ENCODE measurements at places on chromosomes 2 and 18. TPM values are rescaled to one million over a fixed set of nuclear protein-coding genes. Genes with fewer than 3 reads are reported as not detected.

The SKOR2 gene
- polyA plus RNA-seq: not detected

DNA sequence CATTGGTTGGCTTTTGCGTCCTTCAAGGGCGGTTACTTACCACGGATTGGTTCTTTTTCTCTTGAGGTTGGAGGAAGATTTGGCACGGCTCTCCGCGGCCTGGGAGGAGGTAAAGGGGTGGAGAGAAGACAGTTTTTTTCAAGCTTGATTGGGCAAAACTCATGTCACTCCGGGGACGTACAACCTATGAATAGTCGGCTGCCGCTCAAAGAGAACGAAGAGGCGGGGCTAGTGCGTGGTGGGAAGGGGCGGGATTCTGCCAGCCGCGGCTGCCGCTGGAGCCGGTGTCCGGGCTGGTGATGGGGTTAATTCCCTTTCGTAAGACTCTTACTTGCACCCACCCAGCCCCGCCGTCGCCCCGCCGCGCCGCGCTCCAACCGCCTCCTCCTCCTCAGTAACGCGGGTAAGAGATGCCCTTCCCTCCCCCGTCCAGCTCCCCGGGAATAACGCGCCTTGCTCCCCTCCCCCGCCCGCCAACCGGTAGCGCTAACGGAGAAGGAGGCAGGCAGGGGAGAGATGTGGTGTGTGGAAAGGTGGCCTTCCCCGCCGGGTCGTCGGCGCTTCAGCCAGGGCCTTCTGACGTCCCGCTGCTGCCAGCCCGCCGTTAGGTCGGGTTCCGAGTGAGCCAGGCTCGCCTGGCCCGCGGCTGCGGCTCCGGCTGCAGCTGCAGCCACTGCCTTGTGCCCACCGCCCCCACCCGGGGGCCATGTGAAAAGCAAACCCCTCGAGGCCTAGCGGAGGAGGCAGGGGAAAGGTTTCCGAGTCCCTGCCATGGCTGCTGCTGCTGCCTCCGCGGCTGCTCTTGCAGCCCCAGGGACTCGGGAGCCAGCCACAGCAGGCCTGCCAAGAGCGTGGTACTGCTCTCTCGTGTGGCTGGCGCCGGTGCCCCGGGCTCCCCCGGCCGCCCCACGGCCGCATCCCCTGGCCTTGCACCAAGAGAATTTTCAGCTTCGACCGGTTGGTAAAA is at the start of gene R3HDM1:
TSS of gene R3HDM1 (plus strand) at position 254 of the 967 bp plus-strand sequence. CDS start 73,362 bp downstream, outside the sequence.
- peak; percentile 100 for DNase-seq

GRCh38 chr2:67057901-67058703 is 339.0 kb upstream of the ETAA1 start:
- no peak for DNase-seq

GRCh38 chr2:234463626-234464290 is 33.1 kb downstream of the ARL4C start:
- no peak for DNase-seq

- DNase-seq: no peak
Observed at GRCh38 chr18:68707646-68708045, 7.3 kb downstream of the TMX3 start.

GRCh38 chr2:131132729-131133128 is 27.6 kb downstream of the PLEKHB2 start:
- no peak for DNase-seq

GRCh38 chr2:224982910-224983711 is 59.2 kb downstream of the DOCK10 start:
- DNase-seq: peak; percentile 98

- no peak for DNase-seq
Observed at GRCh38 chr2:96895746-96896651, 26.1 kb upstream of the SEMA4C start.

The MALL gene
- polyA plus RNA-seq: 8.4 TPM

The POTEJ gene
- polyA plus RNA-seq: not detected

DNA sequence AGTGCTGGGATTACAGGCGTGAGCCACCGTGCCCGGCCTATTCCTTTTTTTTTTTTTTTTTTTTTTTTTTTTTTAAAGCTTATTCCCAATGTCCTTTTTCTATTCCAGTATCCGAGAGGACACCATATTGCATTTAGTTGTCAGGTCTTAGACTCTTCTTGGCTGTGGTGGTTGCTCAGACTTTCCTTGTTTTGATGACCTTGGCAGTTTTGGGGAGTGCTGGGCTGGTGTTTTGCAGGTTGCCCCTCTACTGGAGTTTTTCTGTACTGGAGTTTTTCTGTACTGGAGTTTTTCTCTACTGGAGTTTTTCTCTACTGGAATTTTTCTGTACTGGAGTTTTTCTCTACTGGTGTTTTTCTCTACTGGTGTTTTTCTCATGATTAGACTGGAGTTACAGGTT is 149.2 kb downstream of the TANC1 start:
- DNase-seq: no peak

GRCh38 chr2:119248311-119248710 is 24.7 kb downstream of the STEAP3 start:
- DNase-seq: no peak

GRCh38 chr18:60838677-60839076 is 466.1 kb upstream of the MC4R start:
- no peak for DNase-seq

DNA sequence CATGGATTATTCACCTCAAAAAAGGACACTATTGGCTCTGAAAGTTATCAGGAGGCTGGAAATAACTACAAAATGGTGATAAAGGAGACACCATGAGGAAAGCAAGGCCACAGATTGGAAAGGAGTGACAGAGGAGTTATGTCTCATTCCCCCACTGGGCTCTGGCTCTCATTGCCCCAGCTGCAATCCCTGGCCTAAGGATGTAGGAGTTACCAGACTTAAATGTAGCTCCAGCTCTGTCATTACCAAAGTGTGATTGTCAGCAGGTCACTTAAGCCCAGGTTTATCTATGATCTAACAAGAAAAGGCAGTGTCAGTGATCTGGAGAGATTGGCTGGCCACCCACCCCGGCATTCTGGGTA is 1228.2 kb upstream of the DDX18 start:
- no peak for DNase-seq

GRCh38 chr18:59305295-59305694 is 13.2 kb downstream of the CPLX4 start:
- DNase-seq: no peak

The DYSF gene
- polyA plus RNA-seq: 135 TPM

DNA sequence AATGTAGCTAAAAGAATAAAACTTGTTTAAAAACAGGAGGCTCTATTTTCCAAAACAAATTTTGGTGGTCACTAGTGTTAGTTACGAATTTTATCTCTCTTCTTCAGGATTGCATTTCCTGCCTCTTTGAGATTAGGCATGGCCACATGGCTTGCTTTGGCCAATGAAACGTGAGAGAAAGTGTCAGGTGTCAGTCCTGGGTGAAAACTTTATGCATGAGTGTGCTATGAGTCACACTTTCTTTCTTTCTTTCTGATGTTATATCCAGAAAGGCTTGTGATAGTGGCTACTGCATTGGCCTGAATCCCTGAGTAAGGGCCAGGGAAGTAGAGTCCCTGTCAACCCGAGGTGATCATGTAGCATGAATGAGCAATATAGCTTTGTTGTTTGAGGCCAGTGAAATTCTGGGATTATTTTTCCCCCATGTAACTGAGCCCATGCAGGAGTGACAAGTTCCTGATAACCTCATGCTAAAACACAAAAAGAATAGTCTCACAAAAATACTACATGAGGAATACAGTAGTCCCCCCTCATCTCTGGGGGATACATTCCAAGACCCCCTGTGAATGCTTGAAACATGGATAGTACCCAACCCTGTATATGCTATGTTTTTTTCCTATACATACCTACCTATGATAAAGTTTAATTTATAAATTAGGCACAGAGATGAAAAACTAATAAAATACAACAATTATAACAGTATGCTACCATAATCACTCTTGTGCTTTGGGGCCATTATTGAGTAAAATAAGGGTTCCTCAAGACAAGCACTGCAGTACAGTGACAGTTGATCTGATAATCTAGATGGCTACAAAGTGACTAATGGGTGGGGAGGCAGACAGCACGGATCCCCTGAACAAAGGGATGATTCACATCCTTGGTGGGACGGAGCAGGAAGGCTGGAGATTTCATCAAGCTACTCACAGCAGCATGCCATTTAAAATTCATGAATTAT is 109.5 kb downstream of the CDC42EP3 start:
- DNase-seq: no peak

DNA sequence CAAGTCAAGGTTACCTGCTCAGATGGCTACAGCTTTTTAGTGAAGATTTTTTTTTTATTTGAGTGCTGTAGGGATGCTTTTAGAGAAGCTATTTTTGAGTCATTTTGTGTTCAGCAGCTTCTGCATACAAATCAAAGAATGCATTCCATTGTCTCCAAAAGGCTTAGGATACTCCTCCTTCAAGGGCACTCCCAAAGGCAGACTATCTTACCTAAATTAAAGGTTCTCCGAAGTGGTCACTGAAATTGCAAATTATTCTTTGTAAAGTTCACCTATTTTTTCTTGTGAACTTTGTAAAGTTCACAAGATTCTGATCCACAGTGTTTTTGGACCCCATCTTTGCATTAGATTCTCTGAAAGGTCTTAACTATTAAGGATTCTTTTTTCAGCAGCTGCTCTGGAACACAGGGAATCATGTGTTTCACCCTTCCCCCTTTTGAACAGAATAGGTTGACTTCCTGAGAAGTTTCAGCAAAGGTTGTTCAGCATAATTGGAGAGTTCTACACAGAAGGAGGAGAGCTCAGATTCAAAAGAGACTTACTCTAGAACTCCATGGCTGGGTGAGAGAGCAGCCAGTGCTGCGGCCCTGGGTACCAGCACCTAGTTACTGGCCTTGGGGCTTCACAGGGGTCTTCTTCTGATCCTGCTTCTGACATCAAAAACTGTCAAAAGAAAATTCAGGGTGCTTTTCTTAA is 14.5 kb downstream of the CLIP4 start:
- DNase-seq: no peak

DNA sequence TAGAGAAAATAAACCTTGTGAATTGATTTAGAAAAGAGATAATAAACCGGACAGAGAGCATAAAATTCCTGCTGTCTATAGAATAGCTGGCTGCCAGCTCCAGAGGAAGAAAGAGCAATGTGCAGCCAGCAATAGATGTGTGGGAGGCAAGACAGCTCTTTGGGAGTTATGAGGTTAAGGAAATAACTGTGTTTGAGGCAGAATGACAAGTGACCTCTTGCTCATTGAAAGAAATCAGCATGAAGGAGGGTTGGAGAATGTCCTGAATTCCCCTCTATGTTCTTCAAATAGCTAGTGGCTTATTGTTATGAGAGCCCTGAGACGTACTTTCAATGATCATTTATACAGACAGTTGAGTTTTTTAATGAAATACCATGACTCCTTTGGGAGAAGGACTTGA is 1009.9 kb upstream of the NXPH2 start:
- DNase-seq: peak; percentile 14

DNA sequence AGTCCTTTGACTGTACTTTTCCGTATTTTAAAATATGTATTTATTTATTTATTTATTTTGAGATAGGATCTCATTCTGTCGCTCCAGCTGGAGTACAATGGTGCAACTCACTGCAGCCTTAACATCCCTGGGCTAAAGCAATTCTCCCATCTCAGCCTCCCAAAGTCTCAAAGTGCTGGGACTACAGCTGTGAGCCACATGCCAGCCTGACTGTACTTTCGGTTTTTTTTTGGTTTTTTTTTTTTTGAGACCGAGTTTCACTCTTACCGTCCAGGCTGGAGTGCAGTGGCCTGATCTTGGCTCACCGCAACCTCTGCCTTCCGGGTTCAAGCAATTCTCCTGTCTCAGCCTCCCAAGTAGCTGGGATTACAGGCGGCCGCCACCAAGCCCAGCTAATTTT is 28.9 kb upstream of the CCNYL1 start:
- no peak for DNase-seq

Data from muscle of leg (tissue), 16 donors.